ENCODE measurements at places on chromosomes 4 and X.

- peak; percentile 37 for DNase-seq
These were observed 72.9 kb upstream of the ENOX2 start for GRCh38 chrX:130975947-130976346.

GRCh38 chrX:31508338-31508737 is 436.5 kb upstream of the FTHL17 start:
- peak; percentile 60 for DNase-seq

- DNase-seq = no peak
These were observed 169.5 kb downstream of the MAML3 start for GRCh38 chr4:139984471-139984870.

GRCh38 chrX:26778320-26778888 is 562.4 kb downstream of the MAGEB5 start:
- DNase-seq = no peak

DNA sequence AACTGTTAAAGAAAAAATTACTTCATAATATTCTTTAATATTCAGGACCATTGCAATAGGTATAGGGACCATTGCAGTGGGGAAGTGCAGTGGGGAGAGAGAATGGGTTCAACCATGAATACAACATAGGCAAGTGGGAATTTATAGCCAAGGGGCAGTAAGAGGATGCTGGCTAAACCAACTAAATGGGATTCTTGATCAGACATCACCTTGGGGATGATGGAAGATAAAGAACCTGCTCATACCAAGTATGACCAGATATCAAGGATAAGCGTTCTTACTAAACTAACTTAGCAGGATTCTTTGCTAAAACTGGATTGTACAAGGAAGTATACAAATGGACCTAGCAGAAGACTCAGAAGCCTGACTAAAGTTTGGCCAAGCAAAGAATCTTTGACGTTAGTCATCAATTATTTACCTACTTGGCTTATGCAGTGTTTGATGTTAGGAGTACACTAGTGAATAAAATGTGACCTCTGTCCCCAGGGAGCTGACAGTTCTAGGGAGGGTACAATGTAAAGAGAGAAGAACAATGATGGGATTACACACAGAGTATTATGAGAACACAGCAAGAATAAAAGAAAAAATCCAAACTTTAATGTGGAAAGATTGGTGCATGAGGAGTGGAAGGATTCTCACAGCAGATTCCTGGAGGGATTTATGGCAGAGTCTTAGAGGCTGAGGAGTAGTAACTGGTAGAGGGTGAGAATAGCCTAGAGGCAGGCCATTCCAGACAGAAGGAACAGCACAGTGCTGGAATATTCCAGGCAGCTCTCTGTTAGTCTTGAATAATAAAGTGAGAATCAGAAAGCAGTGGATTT is 54.7 kb upstream of the MYOZ2 start:
- DNase-seq = no peak

DNA sequence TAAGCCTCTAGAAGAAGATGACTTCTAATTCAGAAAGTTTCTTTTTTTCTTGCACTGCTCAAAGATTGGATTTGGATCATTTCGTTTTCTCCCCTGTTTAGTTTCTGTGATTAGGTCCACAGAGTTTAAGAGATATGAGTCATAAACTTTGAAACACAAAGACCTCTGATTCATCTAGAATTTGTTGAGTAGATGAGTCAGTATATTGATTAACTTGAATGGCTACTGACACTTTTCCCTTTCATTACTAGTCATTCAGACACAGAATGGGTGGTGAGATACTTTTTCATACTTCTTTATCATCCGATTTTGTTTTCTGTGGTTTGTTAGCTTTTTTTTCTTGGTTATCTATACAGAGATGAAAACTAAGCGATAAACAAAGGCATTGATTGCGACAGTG is 34.1 kb upstream of the AFF2 start:
- DNase-seq = no peak

DNA sequence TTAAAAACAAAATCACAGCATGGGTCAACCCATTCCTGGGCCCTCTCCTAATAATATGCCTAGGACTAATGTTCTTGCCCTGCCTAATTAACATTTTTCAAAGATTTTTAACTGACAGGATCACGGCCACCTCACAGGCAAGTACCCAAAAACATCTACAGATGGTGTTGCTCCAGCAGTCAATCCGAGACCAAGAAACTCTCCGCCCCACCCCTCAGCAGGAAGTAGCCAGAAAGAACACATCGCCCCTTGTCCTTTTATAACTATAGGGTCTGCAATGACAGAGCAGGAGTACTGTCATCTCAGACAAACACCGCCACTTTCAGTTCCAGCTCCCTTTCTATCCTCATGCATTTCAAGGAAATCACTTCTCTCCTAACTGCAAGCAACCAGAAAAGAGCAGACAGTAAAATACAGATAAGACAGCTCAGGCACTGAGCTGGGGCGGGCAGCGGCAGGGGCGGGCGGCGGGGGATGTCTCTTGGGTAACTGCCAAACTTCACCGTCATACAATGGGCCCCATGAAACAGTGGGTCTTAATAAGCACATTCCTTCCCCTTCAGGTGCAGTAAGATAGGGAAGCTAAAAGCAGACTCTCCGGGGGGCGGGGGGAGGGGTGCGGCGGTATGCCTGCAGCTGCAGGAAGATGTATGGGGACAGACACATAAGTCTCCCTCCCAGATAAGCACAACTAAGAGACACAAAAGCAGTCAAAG is 67.4 kb downstream of the ZNF182 start:
- DNase-seq = no peak

DNA sequence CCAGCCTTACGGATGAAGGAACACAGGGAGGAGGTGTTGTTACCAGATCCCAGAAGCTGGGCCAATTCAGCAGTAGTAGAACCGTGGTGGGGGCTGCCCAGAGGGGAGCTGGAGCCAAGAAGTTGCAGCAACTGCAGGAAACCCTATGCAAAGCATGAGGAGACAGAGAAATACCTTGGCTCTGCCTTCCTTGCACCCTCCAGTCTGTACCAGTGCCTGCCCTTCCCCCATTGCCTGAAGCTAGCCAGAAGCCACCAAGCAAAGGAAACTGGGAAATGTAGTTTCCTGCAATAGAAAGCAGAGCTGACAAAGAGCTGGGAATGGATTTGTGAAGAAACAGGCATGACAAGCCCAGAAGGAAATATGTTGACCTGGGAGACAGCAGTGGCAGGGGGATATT is 108.7 kb upstream of the FUNDC1 start:
- no peak for DNase-seq

DNA sequence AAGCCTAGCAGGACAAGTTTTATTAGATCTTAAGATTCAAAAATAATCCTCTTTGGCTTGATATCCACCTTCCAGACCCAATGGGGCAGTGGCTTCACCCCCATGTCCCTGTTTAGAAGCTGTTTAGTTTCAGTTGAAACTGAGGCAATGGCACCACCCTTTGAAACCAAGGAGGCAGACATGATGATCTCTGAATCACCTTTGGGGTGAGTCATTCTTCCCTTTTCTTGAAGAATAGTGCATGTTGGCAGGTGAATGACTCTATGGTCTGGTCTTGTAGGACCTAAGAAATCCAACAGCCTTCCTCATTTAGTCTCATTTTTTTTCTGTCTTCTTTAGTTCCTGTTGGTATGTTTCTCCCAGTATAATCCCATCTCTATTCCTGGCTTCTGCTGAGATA is 29.5 kb upstream of the BMP15 start:
- no peak for DNase-seq

DNA sequence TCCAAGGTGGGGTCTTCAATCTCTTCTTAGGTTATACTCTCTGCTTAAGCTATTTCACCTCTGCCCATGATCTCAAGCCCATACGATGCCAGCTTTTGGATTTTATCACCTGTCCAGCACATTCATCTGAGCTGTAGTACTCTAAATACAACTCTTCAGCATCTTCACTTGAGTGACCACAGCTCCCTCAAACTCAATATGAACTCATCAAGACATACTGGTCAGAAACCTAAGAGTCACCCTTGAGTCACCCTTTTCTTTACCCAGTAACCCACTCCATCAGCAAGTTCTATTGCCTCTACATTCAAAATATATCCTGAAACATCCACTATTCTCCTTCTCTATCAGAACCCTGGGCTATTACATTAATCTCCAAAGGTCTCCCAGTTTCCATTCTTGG is 69.4 kb downstream of the DCHS2 start:
- DNase-seq = no peak

DNA sequence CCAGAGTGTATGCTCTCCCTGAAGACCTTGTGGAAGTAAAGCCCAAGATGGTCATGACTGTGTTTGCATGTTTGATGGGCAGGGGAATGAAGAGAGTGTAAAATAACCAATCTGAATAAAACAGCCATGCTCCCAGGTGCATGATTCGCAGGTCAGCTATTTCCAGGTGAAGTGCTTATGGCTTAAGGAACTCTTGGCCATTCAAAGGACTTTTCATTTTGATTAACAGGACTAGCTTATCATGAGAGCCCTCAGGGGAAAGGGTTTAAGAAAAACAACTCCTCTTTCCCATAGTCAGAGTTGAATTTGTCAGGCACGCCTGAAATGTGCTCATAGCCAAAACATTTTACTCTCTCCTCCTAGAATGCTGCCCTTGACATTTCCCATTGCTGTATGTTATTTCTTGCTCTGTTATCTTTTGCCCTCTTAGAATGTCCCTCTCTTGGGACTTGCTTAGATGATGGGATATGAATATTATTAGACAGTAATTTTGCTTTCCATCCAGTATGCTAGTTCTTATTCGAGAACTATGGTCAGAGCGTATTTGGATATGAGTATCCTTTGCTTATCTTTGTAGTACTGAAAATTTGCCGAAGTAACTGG is 88.6 kb downstream of the PLS3 start:
- DNase-seq = no peak

GRCh38 chrX:13367950-13368349 is 48.1 kb upstream of the ATXN3L start:
- no peak for DNase-seq

DNA sequence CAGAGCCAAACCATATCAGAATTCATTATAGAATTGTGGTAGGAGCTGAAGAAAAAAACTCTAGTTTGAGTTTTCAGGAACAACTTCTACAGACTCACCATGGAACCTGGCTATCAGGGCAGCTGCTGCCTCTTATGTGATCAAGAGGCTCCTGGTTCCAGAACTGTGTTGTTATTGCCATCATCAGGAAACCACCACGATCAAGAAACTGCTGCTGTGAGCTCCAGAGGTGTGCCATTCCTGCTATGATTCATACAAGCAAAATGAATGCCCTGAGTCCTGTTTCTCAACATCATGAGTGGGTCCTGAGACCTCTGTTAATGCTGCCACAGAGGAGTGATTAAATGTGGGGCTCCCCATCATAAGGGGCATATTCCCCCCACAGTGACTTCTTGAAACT is 43.7 kb downstream of the TASL start:
- DNase-seq = no peak

DNA sequence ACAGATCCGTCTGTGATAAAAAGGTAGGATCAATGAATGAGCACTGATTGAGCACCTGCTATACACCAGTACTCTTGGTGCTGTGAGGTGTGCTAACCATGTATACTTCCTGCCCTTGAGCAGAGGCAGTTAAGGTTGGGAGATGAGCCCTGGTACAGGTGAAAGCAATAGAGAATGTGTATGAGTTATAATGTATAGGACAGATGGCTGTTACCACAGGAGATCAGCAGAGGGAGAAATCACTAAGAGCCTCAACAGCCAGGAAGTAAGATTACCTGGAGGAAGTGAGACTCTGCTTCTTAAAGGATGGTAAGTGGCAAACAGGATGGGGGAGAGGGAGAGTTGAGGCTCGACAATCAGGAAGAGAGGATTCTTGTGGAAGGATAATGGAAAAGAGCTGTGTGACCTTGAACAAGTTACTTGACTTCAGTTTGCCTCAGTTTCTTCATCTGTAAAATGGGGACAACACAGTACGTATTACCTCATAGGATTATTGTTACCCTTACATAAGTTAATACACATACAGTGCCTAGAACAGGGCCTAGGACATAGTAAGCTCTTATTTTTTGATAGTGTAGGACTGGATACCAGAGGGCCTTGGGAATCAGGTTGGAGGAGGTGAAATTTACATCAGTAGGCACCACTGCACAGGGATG is 9.1 kb downstream of the CXCR3 start:
- no peak for DNase-seq

DNA sequence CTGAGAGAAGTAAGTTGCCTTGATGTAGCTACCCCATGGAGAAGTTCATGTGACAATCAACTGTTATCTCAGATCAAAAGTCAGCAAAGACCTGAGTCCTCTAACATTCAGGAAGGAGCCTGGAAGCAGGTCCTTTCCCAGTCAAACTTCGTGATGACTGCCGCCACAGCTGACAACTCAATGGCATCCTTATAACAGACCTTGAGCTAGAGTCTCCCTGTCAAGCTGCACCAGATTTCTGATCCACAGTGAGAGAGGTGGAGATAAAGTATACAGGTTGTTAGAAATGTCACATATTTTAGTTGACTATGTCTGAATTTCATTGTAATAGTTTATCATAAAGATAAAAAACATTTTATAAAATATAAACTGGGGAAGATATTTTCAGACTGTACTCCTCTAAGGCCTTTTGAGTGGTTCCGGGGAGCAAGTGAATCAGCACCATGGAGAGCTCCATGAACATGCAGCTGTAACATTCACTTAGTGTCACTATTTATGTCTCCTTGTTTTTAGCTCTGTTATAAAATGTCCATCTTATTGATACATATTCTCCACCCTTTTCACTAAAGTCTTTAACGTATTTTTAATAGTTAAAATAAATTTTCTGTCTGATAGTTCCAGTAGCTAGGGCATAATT is 1653.5 kb upstream of the AGA start:
- DNase-seq = no peak

GRCh38 chr4:123956204-123956603 is 559.6 kb downstream of the SPRY1 start:
- no peak for DNase-seq

GRCh38 chrX:154436983-154437752 is at the start of gene GDI1:
Gene GDI1 (plus strand): TSS chrX:154437154. CDS start chrX:154437255, 101 bp downstream.
- DNase-seq = peak; percentile 66

DNA sequence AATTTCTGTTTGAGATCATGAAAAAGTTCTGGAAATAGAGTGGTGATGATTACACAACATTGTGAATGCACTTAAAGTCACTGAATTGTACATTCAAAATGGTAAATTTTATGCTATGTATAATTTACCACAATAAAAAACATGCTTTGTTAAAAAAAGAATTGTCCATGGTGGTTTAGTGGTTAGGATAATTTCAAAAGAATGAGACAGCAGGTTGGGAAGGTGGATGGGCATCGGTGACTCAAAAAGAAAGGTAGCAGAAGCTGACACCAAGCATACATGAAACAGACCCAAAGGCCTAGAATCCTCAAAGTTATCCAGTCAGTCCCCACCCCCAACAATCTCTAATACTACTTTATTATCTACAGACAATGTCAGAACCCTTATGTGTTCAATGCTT is 91.1 kb downstream of the MSN start:
- no peak for DNase-seq

GRCh38 chr4:97104666-97105065 is 1038.6 kb downstream of the STPG2 start:
- no peak for DNase-seq

DNA sequence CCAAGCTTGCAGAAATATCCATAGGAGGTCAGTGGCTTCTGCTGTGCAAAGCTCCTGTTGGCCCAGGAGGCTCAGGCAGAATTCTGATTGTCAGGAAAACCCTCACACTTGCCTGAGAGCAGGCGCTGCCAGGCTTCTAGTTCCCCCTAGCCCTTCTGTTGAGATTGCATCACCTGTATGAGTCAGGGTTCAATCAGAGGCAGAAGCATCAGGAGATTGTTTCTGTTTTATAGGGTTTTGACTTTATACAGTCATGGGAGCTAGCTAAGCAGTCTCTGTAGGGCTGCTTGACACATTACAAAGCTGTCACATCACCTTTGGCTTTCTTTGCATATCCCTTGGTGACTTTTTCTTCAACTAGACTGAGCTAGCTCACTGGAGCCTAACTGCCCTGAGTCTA is 27.8 kb downstream of the DIPK2B start:
- no peak for DNase-seq

GRCh38 chr4:39032218-39033085 is at the start of gene TMEM156:
Gene TMEM156 (minus strand): TSS chr4:39032409. CDS start chr4:39032313, 96 bp downstream.
- no peak for DNase-seq

Data from GM03348 (cell line).